ENCODE measurements at places on chromosomes 6 and 20. TPM values are rescaled to one million over a fixed set of nuclear protein-coding genes. Genes with fewer than 3 reads are reported as not detected.

- peak; percentile 79 for DNase-seq
Measured at GRCh38 chr6:136967876-136968752, 46.0 kb downstream of the SLC35D3 start.

DNA sequence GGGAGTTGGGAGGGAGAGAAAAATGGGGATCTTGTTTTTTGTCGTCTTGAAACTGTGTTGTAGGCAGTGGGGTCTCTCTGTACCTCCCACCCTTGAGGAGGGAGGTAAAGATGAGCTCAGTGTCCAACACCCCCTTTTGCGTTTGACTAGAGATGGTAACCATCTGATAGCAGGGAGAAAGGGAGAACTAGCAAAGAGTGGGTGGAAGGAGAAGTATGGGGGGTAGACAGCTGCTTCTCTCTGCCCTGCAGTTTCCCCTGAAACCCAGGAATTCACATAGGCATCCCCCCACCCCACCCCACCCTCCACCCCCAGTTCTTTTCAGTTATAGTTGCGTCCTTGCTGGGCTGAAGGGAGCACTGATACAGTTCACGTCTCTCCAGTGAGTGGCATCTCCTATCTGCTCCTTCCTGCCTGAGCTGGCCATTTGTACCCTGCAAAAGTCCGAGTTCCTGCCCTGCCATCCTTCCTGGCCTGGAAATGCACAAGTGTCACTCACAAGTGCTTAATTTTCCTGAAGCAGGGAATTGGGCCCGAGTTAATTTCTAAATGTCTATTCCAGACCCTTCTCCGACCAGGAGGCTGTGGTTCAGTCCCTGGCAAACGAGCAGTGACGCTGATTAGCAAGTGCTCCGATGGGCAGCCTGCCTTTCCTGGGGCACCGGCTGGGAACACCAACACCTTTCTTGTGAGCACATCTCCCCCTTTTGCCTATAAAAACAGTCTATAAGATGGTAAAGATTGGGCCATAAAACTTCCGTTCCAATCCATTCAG lies 1.5 kb downstream of the SIRPA start:
- DNase-seq, result no peak

DNA sequence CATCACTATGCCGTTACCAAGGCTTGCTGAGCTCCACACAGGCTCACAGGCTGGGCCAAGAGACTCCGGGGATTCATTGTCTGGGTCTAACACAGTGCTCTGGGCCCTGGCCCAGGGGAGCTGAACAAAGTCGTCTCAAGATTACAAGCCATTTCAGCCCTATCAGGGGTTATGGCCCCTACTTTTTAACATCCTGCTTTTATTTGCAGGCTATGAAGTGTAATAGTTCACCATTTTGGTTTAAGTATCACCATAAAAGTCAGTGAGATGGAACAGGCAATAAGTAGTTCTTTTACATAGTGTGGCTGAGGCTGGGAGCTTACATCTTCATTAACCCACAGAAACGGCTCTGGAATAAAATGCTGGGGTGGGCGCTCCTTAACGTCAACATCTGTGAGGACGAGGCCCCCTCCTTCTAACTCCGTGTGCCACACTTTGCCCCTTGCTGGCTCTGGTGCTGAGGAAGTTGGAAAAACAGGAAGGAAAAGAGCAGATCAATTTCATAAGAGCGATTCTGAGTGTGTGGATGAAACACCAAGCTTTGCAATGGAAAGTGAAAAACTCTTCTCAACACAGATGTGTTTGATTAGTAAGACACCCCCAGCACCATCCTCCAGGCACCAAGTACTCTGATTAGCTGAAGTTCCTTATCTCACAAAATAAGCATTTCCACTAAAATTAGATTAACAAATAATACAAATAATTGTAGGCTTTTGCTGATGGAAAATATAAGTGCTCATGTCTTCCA lies 447.3 kb downstream of the MAFB start:
- DNase-seq, result no peak

DNA sequence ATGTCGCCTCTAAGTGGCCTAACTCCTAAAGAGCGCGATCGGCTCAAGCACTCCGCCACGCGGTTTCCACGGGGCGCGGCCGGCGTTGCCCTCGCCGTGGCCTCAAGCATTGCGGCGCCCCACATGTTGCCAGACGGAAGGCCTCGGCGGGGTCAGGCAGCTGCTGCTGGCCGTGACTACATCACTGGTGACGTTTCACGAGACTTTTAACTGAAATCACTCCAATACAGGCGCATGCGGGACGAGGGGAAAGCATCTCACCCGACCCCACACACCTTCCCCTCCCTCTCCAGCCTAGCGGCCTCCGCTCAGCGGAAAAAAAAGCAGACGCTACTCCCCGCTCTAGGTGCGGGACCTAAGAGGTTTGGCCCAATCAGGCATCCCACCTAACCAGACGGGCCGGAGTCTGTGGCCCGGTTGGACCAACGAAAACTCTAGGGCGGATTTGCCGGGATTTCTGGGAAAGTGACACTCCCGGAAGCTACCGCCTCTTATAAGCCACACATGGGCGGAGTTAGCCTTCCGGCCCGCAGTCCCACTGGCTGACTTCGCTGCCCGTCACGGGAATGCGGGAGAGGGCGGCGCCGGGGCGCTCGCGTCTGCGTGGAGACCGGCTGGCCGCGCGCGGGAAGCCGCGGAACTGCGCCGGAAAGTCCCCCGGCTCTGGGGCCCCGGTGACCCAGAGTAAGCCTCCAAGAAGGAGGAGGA lies at the start of gene NXT1:
Gene NXT1 (plus strand): TSS at position 596 of the 708 bp plus-strand sequence. CDS start 3,251 bp downstream, outside the sequence.
- DNase-seq, result peak; percentile 97

The GJA1 gene
- total RNA-seq, result not detected

The C20orf204 gene
- total RNA-seq, result 6.7 TPM

The SLC35D3 gene
- total RNA-seq, result not detected

- DNase-seq, result no peak
Measured at GRCh38 chr6:2949536-2950083, 21.8 kb downstream of the SERPINB6 start.

DNA sequence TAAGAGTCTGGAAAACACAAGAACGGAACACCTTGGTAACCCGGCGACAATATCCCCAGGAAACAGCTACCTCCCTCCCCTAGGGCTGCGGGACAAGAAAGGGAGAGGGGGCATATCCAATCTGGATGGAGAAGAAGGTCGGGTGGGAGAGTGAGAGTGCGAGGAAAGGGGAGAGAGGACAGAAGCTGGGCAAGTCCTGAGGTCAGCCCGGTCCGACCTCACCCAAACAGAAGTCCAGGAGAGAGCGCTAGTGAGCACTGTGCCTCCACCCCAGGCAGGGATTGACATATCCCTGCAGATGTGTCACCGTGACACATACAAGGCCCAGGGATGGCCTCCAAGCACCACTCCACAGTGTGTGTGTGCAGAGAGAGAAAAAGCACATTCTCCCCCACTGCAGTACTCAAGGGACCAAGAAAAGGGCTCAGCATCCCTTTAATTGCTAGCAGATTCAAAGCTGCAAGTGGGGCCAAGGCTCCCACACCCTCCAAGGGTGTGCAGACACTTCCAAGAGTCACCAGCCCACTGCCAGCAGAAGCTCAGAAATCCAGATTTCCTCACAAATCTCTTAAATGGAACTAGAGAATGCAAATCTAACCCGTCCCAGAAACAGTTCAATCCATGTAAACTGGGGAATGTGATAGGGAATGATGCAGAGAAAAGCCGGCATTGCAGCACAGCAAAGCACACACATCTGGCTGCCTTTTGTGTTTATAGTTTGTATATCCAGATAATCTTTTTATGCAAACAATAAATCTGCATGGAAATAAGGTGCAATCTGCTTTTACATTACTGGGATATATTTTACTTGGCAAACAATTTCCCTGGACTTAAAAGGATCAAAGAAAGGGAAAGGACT lies 3.1 kb downstream of the PXDC1 start:
- DNase-seq, result peak; percentile 38

GRCh38 chr20:20529597-20529996 lies 161.7 kb downstream of the INSM1 start:
- DNase-seq, result no peak

Measured in OCI-LY7 (cell line).